ENCODE measurements at places on chromosomes 12 and 14.

DNA sequence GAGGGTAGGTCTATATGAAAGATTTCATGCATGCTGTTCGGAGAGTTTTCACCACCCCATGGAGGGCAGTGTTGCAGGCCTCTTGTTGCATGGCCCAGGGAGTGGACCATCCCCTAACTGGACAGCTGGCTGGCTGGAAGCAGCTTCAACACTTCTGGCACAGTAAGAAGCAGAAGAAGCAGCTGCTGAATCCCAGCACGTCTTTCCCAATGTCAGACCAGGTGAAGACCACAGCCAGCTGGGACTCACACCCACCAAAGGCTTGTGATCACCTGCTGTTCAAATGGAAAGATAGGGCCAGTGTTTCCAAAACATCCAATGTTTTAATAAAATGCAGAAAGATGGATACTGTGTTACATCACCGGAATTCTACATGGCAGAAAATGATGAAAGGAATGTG lies 1423.6 kb downstream of the AACS start:
- DNase-seq = no peak

DNA sequence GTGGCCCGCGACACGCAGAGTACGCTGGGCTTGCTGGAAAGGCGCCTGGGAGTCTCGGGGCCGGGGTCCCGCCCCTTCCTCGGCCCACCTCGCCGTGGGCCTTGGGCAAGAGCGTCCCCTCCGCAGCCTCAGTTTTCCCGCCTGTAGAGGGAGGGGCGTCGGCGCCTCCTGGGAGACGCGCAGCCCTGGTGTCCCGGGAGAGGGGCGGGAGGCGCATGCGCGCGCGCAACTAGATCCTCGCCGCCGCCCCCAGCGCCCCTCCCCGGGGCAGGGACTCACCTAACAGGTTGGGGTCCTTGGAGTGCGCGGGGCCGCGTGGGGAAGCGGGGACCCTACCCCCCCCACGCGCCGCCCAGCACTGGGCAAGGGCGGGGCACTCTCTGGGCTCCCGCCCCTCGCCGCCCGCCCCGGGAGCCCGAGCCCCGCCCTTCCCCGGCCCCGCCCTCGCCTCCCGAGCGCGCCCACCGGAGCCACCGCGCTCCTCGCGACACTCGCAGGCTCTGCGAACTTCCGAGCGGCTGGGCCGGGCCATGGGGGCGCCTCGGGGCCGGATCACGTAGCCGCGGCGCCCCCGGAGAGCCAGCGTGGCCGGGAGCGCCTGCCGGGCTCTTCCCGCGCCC lies at the start of gene KIF26A:
TSS of gene KIF26A (plus strand) at position 490 of the 620 bp plus-strand sequence. CDS start 136 bp downstream, outside the sequence.
- DNase-seq = peak; percentile 55

GRCh38 chr14:50333014-50333509 lies 20.9 kb downstream of the DMAC2L start:
- DNase-seq = no peak

DNA sequence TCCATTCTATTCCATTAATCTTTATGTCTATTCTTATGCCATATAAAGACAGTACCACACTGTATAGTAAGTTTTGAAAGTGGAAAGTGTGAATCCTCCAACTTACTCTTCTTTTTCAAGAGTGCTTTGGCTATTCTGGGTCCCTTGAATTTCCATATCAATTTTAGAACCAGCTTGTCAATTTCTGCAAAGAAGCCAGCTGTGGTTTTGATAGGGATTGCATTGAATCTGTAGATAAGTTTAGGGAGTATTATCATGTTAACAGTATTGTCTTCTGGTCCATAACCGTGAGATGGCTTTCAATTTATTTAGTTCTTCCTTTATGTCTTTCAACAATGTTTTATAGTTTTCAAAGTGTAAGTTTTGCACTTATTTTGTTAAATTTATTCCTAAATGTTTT lies 34.2 kb upstream of the GCH1 start:
- DNase-seq = no peak

GRCh38 chr12:119340578-119340977 lies 6.0 kb downstream of the CCDC60 start:
- DNase-seq = no peak

GRCh38 chr14:32330351-32331111 lies 1.4 kb downstream of the AKAP6 start:
- DNase-seq = no peak

DNA sequence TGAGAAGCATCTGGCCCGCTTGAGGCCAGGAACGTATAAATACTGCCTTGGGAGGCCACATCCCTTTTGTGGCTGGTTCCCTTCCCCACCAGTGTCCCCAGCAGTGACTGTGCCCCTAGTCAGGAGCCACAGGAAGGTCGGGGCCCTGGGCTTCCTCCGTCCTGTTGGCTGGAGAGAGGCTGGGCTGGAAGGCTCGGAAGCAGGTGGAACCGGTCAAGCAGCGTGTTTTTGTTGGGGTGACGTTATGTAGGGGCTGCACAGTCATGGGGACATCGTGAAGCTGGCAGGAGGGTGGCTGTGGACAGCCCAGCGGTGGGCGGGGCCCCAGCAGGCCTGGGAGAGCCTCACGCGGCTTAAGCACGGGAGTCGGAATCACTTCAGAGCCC lies 10.1 kb downstream of the XRCC3 start:
- DNase-seq = no peak

- no peak for DNase-seq
Observed at GRCh38 chr14:25140411-25140810, 90.5 kb upstream of the STXBP6 start.

DNA sequence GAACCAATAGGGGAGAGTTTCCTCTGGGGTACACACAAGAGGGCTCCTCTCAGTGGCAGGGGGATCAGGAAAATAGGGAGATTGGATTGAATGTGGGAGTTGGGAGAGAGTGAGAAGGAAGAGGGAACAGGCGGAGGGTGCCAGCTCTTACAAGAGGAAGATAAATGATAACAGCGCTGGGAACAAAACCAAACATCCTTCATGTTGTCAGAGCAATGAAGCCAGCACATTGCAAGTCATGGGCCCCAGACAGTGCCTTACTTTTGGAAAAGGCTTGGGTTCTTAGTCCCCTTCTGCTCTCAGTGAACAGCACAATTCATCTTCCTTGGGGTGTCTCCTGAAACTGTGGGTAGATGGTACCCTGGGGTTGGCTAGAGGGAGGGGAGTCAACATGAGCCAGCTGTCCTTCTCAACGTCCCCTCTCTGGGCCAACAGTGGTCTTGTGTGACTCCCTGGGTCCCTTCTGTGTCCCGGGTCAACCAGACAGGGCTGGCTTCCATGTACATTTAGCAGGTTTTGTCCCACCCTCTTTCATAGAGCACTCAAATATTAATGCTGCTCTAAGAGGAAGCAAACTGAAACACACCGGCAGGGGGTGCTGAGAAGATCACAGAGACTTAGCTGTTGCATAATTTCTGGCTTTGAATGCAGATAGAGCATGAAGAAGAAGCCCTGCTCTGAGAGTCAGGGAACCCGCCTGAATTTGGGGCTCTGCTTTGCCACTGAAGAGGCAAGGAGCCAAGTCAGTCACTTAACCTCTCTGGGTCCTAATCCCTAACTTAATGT lies 138.5 kb downstream of the ESRRB start:
- peak; percentile 11 for DNase-seq

DNA sequence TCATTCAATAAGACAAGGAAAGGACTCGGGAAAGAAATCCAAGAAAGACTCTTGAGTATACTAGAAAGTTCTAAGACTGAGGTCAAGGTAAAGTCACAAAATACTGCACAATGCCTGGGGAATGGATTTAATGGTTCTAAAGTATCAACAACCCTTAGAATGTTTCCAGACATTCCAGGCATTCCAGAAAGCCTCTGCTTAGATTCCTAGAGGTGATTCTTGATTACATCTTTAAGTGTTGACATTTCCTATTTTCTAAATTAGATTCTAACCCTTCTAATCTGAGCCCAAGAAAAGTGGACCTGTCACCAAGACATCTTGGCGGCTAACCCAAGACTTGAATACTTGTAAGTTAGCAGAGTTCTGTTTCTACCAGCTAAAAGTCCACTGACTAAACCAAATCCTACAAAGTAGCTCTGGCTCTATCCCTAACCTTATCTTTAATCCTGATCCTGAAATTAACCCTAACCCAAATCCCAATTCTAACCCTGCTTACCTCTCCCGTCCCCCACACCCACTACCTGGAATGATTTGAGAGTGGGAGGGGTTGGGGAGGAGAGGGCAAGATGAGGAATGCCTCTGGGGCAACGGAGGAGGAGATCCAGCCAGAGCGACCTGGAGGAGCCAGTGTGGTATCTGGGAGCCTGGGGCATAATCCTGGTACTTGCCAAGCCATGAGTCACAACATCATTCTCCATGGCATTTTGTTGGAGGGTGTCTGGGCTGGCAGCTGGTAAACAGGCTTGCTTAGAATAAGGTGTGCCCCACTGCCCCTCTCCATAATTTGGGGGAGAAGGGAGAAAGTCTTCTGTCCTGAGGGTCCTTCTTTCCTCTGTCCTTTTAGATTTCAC lies 93.4 kb upstream of the HOXC13 start:
- no peak for DNase-seq
